Immature natural killer cell (primary cell): ENCODE measurements at places on chromosomes 7 and 10. TPM values are rescaled to one million over a fixed set of nuclear protein-coding genes. Genes with fewer than 3 reads are reported as not detected.

Gene SH2B2
- polyA plus RNA-seq = not detected

- DNase-seq = no peak
Measured at GRCh38 chr7:157355784-157356511, 19.1 kb downstream of the DNAJB6 start.

- no peak for DNase-seq
Measured at GRCh38 chr7:106488465-106488864, 172.5 kb downstream of the CCDC71L start.

- DNase-seq = peak; percentile 5
Measured at GRCh38 chr10:61140765-61141392, 196.9 kb upstream of the RHOBTB1 start.

Gene CACNB2
- 0.21 TPM for polyA plus RNA-seq

DNA sequence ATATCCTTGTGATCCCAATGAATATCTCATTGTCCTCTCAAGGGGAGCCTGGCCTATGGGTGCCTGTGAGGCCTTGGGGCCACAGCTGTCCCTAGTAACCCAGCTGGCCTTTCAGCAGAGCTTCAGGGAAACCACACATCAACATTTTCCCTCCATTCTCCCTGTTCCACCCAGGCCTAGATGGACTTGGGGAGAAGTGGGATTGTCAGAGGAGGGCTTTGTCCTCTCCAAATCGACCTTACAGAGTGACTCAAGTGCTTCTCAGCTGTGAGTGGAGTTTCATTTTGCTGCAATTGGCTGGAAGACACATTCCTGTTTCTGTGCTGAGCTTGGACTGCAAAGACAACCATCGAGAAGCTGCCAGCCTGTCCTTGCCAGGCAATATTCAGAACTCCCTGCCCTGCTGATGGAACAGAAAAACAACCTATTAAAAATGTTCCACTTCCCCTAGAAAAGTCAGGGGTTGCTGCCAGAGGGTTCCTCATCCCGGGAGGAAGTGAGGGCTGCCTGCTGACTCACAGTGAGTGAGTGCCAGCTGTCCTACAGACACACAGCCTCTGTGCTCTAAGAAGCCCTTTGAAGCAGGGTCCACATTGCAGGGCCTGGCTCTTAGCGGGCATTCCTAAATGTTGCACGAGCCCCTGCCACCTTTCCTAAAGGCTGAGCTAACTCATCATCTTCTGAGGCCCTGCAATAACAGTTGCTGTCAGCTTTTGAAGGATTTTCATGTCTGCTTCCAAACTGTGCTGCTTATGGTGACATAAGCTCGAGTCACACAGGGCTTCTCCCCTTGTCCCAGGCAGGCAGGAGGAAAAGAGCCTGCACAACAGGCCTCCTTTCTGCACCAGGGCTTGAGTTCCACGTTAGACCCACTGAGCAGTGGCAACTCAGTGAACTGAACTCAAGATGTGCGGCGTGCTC lies 20.5 kb downstream of the STRA8 start:
- no peak for DNase-seq
